Activated CD8-positive, alpha-beta memory T cell treated with anti-CD3 and anti-CD28 coated beads, Interleukin-2, amount 10 ng/mL, durations not matched to agents 7 days and 5 days (primary cell): ENCODE measurements at places on chromosomes 1 and 21.

DNA sequence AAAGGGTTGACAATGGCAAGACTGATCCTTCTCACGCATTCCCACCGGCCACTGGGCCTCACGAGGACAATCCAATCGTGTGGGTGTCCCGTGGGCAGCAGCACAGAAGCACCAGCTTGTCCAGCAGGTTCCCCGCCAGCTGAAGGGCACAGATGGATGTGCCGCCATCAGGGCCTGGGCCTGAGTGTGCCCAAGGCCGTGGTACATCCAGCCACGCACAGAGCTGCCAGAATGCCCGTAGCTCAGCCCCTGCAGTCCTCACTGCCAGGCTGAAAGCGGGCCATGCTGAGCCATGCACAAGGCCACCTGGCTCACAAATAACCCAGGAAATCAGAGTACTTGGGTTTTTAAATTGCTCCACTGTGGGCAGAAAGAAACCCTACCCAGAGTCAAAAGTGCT is 7.0 kb downstream of the NPHP4 start:
- H3K36me3 ChIP-seq, result peaks cover 3% of the 10 kb centered on the region
- DNase-seq, result no peak
- H3K27me3 ChIP-seq, result no peaks in the 10 kb centered on the region
- peaks cover 8% of the 10 kb centered on the region for H3K4me1 ChIP-seq

- H3K36me3 ChIP-seq, result peaks cover 3% of the 10 kb centered on the region
- no peak overlapping the region for H3K27ac ChIP-seq
- peak; percentile 57 for DNase-seq
- peaks cover 9% of the 10 kb centered on the region for H3K4me1 ChIP-seq
These were observed 1.1 kb downstream of the SPSB1 start for GRCh38 chr1:9293533-9294404.

GRCh38 chr1:7810395-7810794 is 26.3 kb downstream of the PER3 start:
- DNase-seq, result no peak
- H3K4me3 ChIP-seq, result no peak overlapping the region
- peaks cover 2% of the 10 kb centered on the region for H3K4me1 ChIP-seq
- H3K36me3 ChIP-seq, result peaks cover 16% of the 10 kb centered on the region

DNA sequence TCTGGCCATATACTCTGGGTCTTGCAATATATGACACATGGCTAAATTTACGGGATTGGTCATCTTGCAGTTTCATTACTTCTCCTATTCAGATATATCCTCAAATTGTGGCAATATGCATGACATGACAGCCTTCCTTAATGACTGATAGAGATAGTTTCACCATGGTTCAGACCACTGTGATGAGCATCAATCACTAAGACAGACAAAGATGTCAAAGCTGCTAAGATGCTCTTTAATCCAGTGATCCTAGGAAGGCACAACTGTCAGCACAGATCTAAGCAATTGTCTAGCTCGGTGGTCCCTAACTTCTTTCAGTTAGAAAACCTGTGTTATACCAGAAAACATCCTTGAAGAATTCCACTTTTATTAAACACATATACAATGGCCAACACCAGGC is 70.9 kb upstream of the ADGRL2 start:
- no peak overlapping the region for H3K4me3 ChIP-seq
- H3K27me3 ChIP-seq, result no peaks in the 10 kb centered on the region
- no peak overlapping the region for H3K27ac ChIP-seq
- H3K36me3 ChIP-seq, result no peaks in the 10 kb centered on the region
- H3K4me1 ChIP-seq, result no peaks in the 10 kb centered on the region
- DNase-seq, result no peak

DNA sequence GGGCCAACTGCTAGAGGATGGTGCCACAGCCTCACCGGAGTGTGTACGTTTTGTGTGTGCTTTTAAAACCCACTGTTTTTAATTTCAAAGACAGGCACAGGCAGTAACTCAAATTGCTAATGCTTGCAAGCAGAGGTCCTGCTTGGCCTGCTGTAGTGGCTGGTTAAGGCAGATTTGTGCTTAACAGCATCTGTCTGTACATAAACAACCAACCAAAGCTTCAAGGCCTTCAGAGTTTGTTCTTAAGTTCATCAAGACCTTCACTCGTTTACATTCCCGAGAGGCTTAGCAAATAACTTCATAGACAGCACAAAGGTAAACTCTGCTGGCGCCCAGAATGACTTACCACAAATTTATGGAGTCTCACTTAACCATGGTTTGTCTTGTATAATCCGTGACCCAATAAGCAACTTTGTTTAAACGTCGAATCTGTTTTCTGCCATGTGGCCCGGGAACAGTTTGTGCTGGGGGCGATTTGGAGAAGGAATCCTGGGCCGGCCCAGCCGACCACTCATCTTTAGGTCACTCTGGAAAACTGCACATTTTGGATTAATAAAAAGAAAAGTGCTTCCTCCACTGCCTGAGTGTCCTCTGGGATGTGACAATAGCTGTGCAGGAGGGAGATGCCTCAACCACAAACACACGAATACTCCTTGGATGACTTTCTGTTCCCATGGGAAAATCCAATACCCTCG is 58.1 kb downstream of the CAPZB start:
- DNase-seq, result no peak
- H3K27me3 ChIP-seq, result no peaks in the 10 kb centered on the region
- H3K27ac ChIP-seq, result no peak overlapping the region
- H3K4me3 ChIP-seq, result no peak overlapping the region
- H3K36me3 ChIP-seq, result peaks cover 3% of the 10 kb centered on the region

GRCh38 chr1:78009836-78010235 is 5.1 kb downstream of the DNAJB4 start:
- H3K36me3 ChIP-seq, result peaks cover 8% of the 10 kb centered on the region
- H3K4me3 ChIP-seq, result no peak overlapping the region
- DNase-seq, result no peak
- H3K27ac ChIP-seq, result no peak overlapping the region
